ENCODE measurements at places on chromosomes 11 and 22.

DNA sequence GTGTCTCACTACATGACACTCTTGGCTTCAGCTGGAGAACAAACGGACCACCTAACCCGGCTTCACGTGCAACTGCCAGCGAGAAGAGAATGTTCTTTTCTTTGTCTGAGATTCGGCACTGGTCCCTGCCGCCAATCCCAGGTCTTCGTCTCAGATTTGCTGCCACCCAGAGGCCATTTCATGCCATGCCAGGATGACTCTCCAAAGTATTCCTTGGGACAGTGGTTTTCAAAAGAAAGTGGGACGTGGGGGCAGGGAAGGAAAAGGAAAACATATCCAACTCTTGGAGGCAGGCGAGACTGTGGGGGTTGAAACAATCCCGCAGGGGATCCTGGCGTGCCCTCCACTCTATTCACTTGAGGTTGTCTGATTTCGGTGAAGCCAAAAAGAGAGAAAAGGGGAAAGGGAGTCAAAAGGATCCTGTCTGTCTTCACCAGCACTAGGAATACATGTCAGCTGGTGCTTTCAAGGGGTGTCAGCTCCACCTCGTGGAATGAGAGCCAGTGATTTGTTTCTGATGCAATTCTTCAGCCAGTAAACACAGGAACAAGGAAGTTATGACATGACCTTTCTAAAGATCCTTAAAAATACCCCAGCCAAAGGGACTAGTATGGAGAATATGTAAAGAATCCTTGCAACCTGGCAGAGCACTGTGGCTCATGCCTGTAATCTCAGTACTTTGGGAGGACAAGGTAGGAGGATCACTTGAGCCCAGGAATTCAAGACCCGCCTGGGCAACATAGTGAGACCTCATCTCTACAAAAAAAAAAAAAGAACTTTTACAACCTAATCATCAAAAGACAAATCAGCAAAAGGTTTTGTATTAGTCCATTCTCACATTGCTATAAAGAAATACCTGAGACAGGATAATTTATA is 41.0 kb upstream of the APLNR start:
- peak; percentile 72 for DNase-seq

DNA sequence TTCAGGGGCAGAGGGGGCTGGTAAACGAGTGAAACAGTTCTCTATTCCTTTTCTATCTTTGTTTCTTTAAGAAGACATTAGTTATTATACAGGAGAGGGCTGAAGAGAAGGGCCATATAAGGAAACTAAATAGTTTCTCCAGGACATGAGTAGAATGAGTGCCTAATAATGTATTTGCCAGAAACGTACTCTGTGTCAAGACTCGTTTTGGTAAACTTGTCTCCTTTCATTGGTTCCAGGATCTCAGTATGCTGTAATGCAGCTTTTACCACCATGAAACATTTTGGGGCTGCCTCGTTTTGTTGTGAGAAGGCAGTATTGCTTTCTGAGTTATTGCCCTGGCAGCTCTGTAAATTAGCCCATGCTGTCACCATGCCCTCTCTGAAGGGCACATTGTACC is 51.7 kb downstream of the POLD3 start:
- DNase-seq, result no peak

- DNase-seq, result no peak
These were observed 275.3 kb downstream of the METTL15 start for GRCh38 chr11:28383456-28383855.

GRCh38 chr11:112128483-112129121 is 35.3 kb downstream of the IL18 start:
- DNase-seq, result peak; percentile 86

DNA sequence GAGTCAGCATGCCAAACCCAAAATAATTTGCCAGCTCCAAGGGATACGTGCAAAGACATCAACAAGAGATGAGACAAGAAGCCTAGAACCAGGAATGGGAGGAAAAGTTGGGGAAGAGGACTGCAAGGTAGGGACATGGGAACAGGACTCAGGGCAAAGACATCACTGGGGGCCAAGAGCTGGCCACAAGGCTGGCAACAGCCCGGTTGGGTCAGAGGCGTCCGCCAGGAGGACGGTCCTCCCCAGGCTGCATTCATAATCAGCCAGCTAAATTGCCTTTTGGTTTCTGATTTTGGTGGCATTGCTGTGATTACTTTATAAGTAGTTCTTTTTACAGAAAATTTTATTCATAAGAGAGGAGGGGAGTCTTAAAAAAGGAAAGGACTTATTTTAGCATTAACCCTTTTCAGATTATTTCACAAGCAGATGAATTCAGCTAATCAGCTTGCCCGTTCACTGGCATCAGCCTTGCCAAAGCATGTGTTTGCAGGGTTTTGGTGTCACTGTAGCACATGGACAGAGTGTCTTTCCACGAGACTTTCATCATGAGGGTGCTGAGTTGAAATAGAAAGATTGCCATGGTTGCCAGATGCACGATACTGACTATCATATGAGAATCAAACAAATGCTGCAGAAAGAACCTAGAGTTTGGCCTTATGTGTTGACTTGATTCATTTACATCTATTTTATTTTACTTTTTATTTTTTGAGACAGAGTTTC is 23.2 kb upstream of the NAV2 start:
- DNase-seq, result no peak

DNA sequence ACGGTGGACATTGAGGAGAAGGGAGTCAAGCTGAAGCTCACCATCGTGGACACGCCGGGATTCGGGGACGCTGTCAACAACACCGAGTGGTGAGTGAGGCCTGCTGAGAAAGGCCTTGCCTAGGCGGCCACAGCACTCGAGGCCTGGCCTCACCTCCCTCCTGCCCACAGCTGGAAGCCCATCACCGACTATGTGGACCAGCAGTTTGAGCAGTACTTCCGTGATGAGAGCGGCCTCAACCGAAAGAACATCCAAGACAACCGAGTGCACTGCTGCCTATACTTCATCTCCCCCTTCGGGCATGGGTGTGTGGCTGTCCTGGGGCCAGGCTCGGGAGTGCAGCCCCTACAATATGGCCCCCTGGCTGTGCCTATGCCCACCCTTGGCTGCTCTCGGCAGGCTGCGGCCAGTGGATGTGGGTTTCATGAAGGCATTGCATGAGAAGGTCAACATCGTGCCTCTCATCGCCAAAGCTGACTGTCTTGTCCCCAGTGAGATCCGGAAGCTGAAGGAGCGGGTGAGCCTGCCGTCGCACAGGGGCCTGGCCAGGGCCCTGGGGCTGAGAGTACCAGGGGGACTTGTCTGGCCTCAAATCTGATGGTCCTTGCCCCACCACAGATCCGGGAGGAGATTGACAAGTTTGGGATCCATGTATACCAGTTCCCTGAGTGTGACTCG is 3.0 kb upstream of the GP1BB start:
- DNase-seq, result no peak

GRCh38 chr11:11406652-11407051 is 53.6 kb upstream of the CSNK2A3 start:
- no peak for DNase-seq

- no peak for DNase-seq
These were observed 19.4 kb upstream of the SPATA19 start for GRCh38 chr11:133864756-133865155.

GRCh38 chr22:37037669-37038068 is 13.9 kb upstream of the KCTD17 start:
- DNase-seq, result no peak

DNA sequence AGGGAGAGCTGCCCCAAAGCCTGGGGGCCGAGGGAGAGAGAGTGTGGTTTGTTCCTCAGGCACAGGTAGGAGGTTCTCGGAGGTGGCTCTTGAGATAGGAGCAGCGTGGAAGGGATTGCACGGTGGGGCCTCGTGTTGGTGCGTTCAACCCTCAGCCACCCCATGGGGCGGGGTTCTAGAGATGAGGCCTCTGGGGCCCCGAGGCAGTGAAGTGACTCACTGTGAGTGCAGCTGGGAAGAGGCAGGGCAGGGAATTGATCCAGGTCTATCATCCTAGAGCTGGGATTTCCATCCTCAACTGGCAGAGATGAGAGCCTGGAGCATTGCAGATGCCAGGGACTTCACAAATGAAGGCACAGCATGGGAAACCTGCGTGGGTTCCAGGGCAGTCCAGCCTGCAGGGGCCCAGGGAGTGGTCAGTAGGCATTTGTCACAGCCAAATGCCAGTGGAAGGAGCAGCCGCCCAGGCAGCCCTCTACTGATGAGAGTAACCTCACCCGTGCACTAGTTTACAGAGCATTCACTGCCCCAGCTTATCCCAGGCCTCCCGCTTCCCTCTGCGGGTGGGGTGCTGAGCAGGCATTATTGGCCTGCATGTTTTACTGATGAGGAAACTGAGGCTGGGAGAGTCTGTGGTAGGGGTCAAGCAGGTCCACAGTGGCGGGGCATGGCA is 5.1 kb upstream of the SMARCB1 start:
- no peak for DNase-seq

DNA sequence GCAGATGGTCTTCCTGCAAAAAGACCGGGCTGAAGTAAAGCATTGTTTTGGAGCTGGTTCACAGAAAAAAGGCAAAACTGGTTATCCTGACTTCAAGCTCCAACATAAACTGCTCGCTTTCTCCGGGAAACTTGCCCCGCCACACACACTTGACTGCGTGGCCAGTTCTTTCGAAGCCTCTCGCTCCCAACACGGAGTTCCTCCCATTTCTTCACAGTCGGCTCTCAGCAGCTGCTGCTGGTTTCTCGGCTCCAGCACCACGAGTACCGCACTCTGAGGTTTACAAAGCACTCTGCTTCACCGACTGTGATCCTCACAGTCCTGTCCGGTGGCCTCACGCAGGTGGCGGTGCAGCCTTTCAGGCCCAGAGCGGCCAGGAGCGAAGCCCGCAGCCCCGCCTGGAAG is 264 bp downstream of the CHEK1 start:
- peak; percentile 23 for DNase-seq

GRCh38 chr22:46561435-46561905 is 24.1 kb upstream of the CELSR1 start:
- DNase-seq, result no peak

DNA sequence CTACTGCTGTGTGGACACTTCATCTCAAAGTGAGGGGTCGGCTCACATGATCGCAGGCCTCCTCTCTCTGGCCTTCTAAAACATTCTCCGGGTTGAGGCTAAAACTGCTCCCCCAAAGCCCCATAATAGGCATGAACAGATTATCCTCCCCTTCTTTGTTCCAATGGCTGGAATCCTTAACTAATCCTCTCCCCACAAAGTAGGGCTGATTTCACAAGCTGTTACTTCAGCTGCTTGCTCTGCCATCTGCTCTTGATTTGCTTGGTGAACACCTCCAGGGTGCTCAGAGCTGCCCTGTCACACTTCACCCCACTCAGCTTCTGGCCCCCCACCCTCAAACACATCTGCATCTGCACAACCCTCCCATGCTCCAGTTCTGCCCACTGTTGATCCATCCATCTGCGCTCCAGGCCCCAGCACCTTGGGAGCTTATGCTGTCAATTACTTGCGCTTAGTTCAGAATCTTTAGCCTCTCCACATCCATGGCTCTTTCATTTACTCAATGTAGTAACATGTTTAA is 173.1 kb upstream of the API5 start:
- no peak for DNase-seq

DNA sequence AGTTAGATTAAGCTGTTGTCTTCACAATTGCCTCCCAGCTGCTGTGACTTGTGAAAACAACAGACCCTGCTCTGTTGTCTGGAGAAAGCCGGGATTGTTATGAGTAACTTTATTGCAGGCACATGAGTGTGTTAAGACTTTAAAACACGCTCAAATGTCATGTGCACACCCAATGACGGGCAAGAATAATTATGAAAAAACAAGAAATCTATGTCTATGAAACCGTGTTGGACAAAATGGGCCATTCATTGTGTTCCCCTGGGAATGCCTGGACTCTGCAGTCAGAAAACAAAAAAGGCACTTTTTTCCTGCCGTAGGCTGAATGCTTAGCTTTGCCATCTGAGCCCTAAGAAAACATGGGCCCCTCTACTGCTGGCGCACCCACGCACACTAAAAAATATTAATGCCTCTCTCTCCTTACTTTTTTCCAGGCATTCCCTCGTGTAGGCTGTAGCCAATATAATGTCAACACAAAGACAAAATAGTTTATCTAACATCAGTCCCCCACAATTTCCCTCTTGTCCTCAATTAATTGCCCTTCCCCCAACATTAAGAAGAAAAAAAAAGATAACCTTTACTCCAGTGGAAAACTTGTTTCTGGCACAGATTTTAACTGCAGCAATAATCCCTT is 207.9 kb downstream of the SOX6 start:
- DNase-seq, result no peak

- DNase-seq, result no peak
These were observed 38.0 kb downstream of the MYH9 start for GRCh38 chr22:36349726-36350125.

- DNase-seq, result no peak
These were observed 126.9 kb downstream of the CEP164 start for GRCh38 chr11:117454564-117454917.

- DNase-seq, result no peak
These were observed 740.5 kb downstream of the BRD1 start for GRCh38 chr22:49087198-49087597.

- no peak for DNase-seq
These were observed 111.2 kb upstream of the ALX4 start for GRCh38 chr11:44421090-44421675.

GRCh38 chr11:12689029-12689755 is 15.0 kb downstream of the TEAD1 start:
- DNase-seq, result no peak

GRCh38 chr11:60836866-60837515 is 4.9 kb upstream of the CCDC86 start:
- DNase-seq, result no peak

GRCh38 chr22:26748845-26749244 is 91.5 kb downstream of the MIAT start:
- DNase-seq, result no peak

GRCh38 chr11:96470521-96470920 is 80.7 kb downstream of the JRKL start:
- no peak for DNase-seq

GRCh38 chr11:65576232-65576866 is 496 bp downstream of the EHBP1L1 start:
- DNase-seq, result no peak

DNA sequence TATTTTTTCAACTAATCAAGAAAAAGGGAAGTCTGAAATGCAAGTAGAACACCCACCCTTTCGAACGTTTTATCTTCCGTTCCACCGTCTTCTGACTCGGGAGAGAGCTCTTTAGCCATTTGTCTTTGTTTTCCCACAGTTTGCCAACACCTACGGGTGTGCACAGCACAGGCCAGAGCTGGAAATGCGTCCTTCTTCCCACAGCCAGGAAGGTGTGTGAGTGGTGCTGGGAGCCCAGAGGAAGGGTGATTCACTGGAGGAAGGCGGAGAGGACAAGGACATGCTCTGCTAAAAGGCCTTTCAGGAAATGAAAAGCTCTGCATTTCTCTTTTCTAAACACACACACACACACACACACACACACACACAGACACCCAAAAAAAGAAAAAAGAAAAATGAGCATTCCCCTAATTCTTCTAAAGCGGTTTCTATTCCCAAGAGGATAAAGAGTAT is 18.5 kb downstream of the ENDOD1 start:
- DNase-seq, result no peak

GRCh38 chr11:6694229-6694535 is 11.0 kb upstream of the MRPL17 start:
- no peak for DNase-seq

GRCh38 chr11:95925011-95925410 is 1.1 kb upstream of the MTMR2 start:
- no peak for DNase-seq

- no peak for DNase-seq
These were observed 32.1 kb downstream of the CACNG2 start for GRCh38 chr22:36671404-36671803.

- DNase-seq, result no peak
These were observed 3.2 kb upstream of the KCNE3 start for GRCh38 chr11:74470526-74470925.
